Activated CD8-positive, alpha-beta T cell treated with anti-CD3 and anti-CD28 coated beads, Interleukin-2, amount 10 ng/mL, durations not matched to agents 7 days and 5 days (primary cell): ENCODE measurements at places on chromosomes 7 and 10. TPM values are rescaled to one million over a fixed set of nuclear protein-coding genes. Genes with fewer than 3 reads are reported as not detected.

Gene RAB18
- total RNA-seq = 65.6 TPM

DNA sequence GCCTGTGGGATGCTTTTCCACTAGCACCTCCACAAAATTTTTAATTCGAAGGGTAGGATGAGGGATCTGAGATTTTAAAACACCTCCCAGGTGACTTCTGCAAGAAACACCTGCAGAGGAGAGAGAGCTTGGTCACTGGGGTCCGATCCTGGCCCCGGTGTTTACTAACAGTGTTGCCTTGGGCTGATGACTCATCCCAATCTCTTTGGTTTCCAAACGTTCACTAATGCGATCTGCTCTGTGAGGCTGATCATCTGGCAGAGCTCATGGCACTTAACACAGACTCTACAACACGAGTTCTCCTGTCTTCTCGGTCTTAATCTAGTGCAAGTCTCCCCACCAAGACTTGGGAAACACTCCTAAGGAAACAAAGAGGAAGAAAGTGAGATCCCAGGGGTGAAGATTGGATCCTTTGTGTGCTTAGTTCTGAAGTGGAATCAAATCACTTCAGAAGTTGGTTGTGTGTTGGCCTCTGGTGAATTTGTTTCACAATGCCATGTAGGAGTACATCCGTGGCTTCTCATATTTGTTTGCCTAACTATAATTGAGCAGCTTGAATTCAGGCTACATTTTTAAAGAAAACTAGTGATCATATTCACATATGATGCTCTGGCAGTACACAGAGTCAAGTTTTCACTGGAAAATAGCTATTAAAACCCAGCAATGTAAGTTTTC is 407.9 kb downstream of the NRG3 start:
- no peak overlapping the region for H3K4me3 ChIP-seq
- H3K27me3 ChIP-seq = no peaks in the 10 kb centered on the region
- DNase-seq = no peak

GRCh38 chr7:105830405-105831301 is 45.7 kb downstream of the ATXN7L1 start:
- H3K4me3 ChIP-seq = no peak overlapping the region
- no peaks in the 10 kb centered on the region for H3K36me3 ChIP-seq
- H3K27ac ChIP-seq = no peak overlapping the region

Gene STEAP1
- total RNA-seq = not detected

- no peak overlapping the region for H3K4me3 ChIP-seq
- H3K36me3 ChIP-seq = peaks cover 5% of the 10 kb centered on the region
- DNase-seq = no peak
- no peaks in the 10 kb centered on the region for H3K27me3 ChIP-seq
These were observed 20.7 kb downstream of the NMT2 start for GRCh38 chr10:15147594-15148392.

DNA sequence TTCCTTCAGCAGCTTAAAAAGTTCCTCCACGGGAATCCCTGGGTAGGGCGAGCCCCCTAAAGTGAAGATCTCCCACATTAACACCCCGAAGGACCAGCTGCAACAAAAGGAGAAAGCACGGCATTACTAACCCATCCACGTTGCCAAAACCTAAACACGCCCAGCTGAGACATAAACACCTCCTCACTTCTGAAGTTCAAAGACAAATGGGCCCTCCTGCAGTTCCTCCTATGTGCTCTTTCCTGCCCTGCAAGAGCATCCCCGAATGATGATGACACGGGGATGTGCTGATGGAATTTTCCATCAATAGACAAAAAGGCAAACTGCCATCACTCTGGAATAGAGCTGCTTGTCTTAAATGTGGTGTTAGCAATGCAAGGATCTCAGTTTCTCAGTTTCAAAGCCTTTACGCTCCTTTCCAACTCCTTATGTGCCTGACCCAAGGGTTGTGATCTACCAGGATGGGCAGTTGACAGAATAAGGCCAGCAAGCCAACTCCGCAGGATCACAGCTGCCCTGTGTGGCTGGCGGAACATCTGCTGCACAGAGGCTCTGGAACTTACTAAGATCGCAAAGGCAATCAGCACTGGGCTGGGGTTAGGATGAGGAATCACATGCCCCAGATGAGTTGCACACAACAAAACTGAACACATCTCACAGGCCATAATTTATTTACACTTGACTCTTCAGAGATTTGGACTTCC is 112.7 kb downstream of the FGFR2 start:
- H3K4me3 ChIP-seq = no peak overlapping the region
- no peaks in the 10 kb centered on the region for H3K4me1 ChIP-seq

Gene ATOH7
- not detected for total RNA-seq
